Esophagus squamous epithelium (tissue), 5 donors: ENCODE measurements at places on chromosomes 1 and 21.

GRCh38 chr1:236706183-236706582 is 19.9 kb downstream of the ACTN2 start:
- DNase-seq = no peak

DNA sequence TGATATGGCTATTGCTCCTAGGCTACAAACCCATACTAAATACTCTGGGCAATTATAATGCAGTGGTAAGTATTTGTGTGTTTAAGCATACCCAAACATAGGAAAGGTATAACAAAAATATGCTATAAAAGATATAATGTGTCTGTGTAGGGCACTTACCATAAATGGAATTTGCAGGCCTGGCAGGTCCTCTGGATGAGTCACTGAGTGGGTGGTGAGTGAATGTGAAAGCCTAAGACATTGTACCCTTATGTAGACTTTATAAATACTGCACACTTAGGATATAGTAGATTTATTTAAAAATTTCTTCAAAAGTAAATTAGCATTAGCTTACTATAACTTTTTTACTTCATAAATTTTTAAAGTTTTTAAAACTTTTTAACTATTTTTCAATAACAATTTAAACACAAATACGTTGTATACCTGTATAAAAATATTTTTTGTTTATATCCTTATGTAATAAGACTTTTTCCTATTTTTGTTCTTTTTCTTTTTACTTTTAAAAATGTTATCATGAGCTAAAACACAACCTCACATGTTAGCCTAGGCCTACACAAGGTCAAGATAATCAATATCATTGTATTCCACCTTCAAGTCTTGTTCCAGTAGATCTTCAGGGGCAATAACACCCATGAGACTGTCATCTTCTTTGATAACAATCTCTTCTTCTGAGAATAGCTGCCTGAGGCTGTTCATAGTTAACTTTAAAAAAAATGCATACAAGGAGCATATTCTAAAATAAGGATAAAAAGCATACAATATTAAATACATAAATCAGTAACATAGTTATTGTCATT is 306.3 kb upstream of the RGS18 start:
- DNase-seq = no peak

DNA sequence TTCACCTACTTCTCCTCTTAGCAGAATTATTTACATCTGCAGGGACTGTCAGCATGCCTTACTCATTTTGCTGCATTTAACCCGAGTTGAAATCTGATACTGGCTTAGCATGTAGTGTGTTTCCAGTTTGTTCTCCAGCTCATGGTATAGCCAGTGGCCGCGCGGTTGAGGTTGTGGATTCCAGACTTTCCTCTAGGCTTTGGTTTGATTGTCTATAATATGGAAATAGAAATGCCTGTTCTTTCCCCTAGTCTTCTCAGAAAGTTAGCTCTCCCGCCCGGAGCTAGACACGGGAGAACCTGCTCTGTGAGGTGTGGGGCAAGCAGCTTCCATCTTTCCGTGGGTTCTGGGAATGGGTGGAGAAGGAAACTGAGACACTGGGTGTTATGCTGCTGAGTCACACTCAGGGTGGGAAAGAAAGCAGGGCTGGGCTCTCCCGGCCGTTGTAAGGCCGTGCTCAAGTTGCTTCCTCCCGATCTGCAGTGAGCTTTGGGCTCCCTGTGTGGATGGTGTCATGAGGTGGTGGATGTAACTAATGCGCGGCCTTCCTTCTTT is 206.8 kb upstream of the TMEM51 start:
- no peak for DNase-seq

DNA sequence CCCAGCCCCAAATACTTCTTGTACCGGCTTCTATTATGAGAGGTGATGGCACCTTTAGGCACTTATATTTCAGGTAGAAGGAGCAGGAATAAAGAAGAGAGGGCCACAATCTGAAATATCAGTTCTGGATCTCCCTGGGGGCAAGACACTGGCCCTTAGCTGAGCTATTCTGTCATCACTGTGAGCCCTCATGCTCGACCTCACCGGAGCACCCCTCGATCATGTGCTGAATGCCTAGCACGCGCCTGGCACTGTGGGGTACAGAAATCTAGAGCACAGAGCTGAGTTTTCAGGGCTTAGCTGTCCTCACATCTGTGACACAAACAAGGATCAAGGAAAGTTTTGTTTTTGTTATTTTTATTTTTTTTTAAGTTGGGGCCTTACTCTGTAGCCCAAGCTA is 7.6 kb upstream of the MX1 start:
- no peak for DNase-seq

- no peak for DNase-seq
These were observed 28.7 kb upstream of the CRNN start for GRCh38 chr1:152442765-152443164.

DNA sequence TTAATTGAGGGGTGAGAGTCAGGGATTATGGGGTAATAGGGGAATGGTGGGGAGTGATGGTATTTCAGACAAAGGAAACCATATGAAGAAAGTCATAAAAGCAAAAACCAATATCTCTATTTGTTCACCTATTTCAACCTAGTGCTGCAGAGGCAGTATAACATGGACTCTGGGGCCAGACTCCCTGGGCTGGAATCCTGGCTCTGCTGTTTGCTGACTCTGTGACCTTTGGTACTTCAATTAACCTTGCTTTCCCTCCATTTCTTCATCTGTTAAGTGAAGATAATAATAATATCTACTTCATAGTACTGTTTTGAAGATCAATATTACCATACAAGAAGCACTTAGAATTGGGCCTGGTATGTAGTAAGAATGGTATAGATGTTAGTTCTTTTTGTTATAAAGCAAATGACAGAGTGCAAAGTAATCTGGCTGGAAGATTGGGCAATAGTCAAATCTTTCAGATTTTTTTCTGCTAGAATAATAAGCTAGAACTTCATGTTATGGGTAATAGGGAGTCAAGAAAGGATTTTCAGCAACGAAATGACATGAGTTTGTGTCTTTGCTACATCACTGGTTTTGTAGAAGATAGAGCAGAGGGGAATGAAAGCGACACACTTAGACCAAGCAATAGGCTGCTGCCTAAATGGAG is 9.0 kb downstream of the EPHX4 start:
- no peak for DNase-seq

- no peak for DNase-seq
These were observed 131.2 kb upstream of the FAM78B start for GRCh38 chr1:166297993-166298392.

DNA sequence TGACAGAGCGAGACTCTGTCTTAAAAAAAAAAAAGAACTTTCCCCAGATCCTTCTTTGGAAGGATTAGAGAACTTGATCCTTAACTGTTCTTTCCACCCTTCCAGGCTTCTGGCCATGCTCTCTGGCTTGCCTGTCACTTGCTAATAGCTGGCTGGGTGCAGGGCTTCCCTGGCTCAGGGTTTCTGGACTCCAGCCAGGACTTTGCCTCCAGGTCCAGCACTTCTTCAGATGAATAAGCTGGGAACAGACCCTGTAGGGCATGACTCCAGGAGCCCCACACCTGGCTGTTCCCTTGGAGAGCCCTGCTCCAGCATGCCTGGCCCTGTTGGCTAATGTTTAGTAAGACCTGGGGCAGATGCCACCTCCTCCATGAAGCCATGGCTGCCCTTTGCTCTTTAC is 3.3 kb upstream of the NT5C1A start:
- no peak for DNase-seq

DNA sequence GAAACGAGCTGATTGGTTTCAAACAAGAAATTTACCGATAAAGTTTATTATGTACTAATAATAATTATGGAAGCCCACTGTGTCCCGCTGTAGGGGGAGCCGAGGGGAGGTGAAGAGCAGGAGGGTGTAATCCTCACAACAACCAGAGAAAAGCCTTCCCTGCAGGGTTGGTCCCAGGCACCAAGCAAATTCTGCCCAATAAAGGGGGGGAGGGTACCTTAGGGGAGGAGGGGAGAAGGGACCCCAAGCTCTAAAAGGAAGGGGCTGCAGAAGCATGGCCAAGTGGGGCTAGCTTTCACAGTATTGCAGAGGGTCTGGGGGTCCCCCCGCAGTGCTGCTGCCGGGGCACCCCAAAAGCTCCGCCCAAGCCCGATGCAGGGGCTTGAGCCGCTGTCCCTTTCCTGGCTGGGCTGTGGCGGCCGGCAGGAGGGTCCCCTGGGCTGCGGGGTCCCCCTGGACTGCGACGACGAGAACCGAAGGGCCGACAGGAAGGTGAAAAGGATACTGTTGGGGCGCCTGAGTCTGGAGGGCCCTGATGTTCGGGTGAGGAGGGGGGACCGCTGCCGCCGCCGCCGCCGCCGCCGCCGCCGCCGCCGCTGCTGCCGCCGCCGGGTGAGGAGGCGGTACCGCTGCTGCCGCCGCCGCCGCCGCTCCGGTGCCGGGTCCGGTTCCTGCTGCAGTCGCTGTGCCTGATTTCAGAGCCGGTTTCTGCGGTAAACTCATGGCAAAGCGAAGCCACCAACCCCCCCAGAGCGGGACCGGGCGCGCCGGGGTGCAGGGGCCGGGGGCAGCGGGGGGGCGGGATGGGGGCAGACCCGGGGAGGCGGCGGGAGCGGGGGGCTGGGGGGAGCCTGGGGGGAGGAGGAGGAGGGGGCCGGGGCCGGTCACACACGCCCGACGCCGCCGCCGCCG is 771 bp downstream of the EIF4G3 start:
- DNase-seq = no peak

- DNase-seq = no peak
These were observed 862 bp upstream of the SGIP1 start for GRCh38 chr1:66532798-66533783.

DNA sequence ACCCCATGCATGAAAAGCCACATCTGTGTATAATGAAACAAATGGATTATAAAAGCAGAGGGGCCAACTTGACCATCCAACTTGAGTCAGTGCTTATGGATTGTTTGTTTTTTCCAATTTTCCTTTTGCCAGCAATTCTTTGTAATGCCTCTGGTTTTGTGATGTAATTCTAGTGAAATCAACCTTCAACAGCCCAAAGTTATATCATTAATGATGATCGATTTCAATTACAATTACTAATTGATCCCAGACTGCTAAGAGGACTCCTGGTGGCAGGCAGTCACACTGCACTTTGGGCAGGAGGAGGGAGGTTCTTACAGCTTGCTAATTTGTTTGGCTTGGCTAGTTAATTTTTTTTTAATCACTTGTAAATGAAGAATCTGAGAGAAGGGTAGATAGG is 552.3 kb downstream of the NUF2 start:
- no peak for DNase-seq

- no peak for DNase-seq
These were observed 45.9 kb upstream of the PRMT6 start for GRCh38 chr1:107010582-107010981.

- DNase-seq = no peak
These were observed 8.1 kb downstream of the MIS18A start for GRCh38 chr21:32270748-32271147.

DNA sequence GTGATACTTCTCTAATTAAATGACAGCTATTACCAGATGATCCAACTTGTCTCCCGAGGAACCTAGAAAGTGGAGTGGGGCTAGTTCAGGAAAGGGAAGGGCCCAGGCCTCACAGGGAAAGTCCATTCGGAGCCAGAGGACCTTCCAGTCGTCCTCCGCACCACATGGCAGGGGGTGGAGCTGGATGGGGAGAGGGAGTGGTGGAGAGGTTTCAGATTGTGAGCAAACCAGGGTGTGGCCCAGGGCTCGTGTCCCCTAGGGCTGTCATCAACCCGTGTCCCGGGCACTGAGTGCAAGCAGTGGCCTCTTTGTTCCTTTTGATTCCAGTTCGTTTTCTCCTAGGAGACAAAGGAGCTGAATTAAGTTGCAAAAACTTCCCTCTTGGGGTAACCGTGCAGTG is 114.9 kb downstream of the HUNK start:
- no peak for DNase-seq

DNA sequence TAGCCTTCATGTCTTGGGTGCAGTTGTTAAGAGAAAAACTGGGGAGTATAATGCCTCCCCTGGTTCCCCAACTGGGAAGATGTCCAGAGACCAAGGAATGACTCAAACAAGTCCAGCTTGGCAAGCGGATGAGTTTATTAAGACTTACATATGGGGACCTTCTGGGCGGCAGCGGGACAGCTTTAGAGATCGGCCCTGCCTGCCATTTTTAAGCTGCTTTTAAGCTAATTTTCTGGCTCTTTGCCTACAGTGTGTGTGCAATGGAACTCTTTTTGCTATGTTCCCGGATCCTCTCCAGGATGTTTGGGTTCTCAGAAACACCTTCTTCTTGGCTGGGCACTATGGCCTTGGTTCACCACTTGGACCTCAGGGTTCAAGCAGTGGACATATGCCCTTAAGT is 99.5 kb downstream of the RYR2 start:
- no peak for DNase-seq

DNA sequence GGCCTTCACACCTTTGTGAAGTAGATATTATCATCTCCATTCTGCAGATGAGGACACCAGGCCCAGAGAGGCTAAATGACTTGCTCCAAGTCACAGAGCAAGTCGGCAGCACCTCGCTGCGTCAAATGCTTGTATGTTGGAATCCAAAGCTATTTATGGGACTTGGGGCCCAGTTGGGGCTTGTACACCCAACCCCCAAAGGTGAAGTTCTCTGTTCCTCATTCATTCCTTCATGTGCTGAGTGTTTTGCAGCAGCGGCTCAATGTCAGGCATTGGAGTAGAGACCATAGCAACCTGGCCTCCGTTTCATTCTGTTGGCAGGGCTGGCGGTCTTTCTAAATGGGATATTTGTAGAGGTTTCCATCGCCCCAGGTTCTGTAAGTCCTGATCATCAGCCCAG is 113.4 kb upstream of the SLC25A33 start:
- DNase-seq = no peak

- DNase-seq = no peak
These were observed 73.4 kb upstream of the TTC34 start for GRCh38 chr1:2874607-2875480.

- DNase-seq = no peak
These were observed 66.8 kb upstream of the RGS7 start for GRCh38 chr1:241423541-241424479.
